Stimulated activated CD8-positive, alpha-beta memory T cell treated with anti-CD3 and anti-CD28 coated beads, Interleukin-2, amount 100 ng/mL, for 48 hours (primary cell): ENCODE measurements at places on chromosomes 6 and 20.

DNA sequence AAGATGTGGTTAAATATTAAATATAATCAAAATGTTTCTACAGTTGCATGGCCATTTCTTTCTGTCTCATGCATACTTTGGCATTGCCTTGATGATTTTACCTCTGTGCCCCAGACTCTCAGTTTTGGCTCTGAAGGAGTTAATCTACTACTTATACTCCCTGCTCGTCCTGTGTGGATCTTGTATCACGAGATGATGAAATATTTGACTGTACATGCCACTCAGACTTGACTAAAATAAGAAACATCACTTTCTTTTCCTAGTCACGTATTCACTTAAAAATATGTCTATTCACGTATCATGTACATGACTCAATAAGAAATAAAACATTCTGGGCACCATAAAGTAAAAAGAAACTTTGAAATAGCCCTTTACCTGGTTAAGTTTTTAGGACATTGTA lies 397.7 kb downstream of the RFPL4B start:
- no peak for DNase-seq

- no peak for DNase-seq
Measured at GRCh38 chr6:64249115-64249514, 613.5 kb downstream of the PHF3 start.

DNA sequence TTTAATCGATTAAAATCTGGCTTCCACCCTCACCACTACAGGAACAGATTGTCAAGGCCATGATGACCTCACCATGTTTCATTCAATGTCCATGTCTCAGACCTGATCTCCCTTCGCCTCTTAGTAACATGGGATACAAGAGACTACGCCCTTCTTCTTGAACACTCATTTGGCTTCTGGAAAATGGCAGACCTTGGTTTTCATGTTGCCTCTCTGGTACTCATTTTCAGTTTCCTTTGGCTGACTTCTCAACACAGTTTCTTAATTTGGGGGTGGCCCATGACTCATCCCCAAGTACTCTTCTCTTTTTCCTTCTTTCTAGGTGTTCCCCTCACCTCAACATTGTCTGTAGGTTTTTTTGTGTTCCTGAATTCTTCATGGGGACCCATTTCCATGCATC lies 22.7 kb downstream of the TMX4 start:
- DNase-seq, result no peak

GRCh38 chr6:147046141-147046877 lies 157.9 kb upstream of the STXBP5 start:
- DNase-seq, result no peak

GRCh38 chr6:149925974-149926777 lies 3.3 kb upstream of the RAET1G start:
- DNase-seq, result peak; percentile 73

GRCh38 chr6:80742481-80742880 lies 636.0 kb downstream of the BCKDHB start:
- DNase-seq, result no peak

- no peak for DNase-seq
Measured at GRCh38 chr20:53170196-53170595, 198.0 kb downstream of the TSHZ2 start.

DNA sequence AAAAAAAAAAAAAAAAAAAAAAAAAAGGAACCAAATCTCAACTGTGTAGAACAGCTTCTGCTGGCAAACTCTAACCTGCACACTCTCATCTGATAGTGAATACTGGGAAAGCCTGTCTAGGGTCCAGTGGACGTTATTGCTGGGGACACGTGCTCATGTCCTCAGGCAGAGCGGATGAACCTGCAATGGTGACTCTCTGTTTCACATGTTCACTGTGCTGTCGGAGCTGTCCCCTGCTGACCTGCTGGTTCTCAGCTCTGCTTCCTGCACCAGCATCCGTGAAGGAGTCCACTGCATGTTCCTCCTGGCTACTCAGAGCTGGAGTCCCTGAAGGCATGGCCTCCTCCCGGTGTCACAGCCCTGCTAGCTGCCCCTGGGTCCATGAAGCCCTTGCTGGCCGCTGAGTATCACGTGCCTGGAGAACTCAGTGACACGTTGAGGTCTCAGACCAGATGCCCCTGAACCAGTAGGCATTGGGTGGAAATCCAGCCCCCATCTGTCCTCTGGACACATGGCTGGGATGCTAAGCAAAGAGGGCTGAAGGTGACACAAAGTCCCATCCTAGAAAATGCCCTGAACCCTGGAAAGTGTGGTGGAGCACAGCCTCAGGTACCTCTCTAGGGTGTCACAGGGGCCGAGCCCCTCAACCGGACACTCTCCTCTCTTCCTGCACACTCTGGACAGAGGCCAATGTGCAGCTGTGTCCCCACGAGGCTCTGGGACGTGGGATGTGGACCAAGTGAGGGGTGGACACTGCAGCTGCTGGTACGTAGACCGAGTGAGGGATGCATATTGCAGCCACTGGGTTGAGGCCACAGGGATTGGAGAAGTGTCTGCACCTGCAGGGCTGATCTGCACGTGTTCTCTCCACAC lies 54.9 kb upstream of the FRMD1 start:
- no peak for DNase-seq

GRCh38 chr20:42361402-42361970 lies 743.3 kb upstream of the CHD6 start:
- DNase-seq, result no peak

DNA sequence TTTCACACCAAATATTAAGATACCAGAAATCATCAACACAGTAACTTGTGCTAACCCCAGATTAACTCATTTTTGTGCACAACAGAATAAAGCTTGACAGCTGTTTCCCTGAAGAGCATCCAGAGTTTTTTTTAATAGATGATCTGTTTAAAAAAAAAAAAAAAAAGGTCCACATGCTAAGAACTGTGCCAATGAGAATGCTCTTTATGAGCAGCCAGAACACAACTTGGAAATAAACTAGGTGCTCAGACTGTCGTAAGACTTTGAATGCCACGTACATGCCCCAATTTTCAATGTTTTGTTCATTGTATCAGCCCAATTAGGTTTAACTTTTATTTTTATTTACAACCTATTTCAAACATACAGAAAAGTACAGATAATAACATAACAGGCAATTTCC lies 47.3 kb downstream of the STAU1 start:
- DNase-seq, result no peak

GRCh38 chr20:61328911-61329558 lies 77.0 kb downstream of the CDH4 start:
- no peak for DNase-seq
